Dorsolateral prefrontal cortex (tissue), 122 donors: ENCODE measurements at places on chromosomes 13 and 19.

DNA sequence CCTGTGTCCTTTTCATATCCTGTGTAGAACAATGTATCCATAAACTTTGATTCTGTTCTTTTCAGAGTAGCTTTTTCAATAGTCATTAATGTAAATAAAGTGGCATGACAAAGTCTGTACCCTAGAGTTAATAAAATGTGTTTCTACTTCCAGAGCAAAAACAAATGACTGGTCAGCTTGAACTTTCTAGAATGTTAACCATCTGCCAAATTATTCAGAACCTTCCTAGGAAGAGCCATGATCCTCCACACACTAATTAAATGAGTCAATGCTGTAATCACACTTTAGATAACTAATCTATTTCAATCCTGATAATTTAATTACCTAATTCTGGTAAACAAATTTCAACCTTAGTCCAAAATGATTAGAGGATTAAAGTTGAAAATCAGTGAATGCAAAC is 73.2 kb downstream of the DIAPH3 start:
- no peak for DNase-seq

DNA sequence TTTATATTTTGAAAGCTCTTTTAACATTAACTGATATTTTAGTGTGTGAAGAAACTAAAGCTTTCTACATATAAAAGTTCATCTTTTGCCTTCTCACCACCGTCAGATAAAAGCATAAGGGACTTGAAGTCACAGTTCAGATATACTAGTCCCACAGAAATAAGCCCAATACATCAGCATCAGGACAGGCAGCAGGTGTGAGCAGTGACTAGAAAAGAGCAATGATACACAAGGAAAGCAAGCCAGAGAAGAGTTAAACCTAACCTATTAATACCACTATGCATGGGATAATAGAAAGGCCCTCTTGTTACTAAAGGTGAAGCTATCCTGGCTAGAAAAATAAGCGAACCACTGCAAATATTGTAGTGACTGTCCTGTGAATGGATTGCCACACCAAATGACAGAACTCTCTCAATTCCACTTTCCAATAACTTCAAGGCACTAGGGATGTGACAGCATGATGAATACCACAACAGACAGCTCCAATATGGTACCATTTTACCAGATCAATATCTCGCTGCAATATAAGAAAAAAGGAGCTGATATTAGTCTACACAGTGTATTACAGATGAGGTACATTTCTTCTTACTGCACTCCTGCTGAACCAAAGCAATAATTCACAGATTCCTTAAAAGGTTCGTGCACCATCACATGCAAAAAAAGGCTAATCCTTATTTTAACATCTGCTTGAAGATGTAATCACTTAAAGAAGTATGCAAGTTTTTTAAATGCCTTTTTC is 114.1 kb downstream of the DACH1 start:
- DNase-seq = no peak

DNA sequence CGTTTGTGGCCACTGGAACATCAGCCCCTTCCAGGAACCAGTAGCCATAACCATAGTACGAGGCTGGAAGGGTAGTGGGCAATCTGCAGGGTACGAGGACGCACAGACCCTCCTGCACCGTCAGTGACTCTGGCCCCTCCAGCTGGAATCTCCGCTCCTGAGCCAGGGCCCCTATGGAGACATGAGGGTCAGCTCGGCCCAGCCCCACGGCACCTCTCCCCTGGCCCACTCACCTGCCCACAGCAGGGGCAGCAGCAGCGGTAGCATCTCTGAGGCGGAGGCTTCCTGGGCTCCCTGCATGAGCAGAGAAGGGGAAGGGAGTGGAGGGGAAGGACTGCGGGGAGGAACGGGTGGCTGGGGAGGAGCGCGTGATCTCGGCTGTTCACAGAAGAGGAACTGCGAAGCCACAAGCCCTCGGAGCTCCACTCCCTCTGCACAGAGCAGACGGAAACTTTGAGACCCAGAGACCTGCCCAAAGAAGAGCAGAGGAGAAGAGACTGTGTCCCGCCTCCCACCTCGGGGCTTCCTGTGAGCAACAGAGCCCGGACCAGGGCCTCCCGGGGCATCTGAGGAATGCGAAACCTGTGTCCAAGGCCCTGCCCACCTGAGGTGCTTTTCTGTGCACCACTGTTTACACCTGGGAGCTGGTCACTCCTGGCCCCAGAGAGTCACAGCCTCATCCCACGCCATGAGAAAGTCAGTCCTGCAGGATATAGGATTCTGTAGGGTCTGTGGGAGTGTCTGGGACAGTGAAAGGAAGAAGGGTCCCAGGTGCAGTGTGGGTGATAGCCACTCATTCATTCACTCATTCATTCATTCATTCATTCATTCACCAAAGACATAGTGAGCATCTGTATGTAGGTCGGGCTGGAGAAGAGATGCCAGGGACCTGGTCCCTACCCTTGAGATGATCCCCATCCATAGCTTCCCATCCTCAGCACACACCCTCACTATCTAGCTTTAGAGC is at the start of gene SIGLEC6:
SIGLEC6 (minus strand) TSS at position 322 of the 967 bp plus-strand sequence; CDS start at position 300, 22 bp downstream.
- no peak for DNase-seq

DNA sequence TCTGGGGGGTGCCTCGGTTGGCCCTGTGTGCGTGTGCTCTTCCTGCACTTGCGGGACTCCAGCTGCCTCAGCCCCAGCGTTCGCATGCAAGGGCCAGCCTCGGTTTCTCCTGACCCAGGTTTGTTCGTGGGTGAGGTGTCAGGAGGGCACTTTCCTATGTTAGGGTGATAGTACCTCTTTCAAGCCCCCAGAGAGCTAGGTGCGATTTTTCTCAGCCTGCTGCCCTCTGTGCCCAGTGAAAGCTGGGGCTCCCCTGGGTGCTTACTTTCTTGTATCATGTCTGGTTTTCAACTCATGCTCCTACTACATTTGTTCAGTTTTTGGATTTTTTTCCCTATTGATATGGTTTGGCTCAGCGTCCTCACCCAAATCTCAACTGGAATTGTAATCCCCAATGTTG is 289.2 kb downstream of the TEX29 start:
- DNase-seq = no peak

- no peak for DNase-seq
Measured at GRCh38 chr13:66994517-66995202, 235.5 kb downstream of the PCDH9 start.

GRCh38 chr13:37342205-37342604 is 236.7 kb upstream of the CSNK1A1L start:
- no peak for DNase-seq
